ENCODE measurements at places on chromosomes 4 and X. TPM values are rescaled to one million over a fixed set of nuclear protein-coding genes. Genes with fewer than 3 reads are reported as not detected.

The SGMS2 gene
- total RNA-seq = 14.6 TPM

The FOXR2 gene
- not detected for total RNA-seq

The TMEM150C gene
- 1.3 TPM for total RNA-seq

The VCX3B gene
- not detected for total RNA-seq

All from A549 treated with CpdA at 1 μM for 4 hours (cell line).